ENCODE measurements at places on chromosomes 4 and X.

DNA sequence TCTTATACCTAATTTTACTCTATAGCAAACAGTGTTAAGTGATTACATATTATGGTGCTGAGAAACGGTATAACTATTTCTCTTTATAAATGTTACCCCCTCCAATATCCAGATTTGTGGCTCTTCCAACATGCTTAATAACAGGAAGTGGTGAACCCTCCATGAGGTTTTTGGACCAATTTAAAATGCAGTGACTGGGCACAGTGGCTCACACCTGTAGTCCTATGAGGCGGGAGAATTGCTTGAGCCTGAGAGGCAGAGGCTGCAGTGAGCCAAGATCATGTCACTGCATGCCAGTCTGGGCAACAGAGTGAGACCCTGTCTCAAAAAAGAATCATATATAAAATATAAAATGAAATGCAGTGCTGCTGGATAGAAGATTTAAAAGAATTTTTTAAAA is 137.3 kb downstream of the MGST2 start:
- DNase-seq: no peak

DNA sequence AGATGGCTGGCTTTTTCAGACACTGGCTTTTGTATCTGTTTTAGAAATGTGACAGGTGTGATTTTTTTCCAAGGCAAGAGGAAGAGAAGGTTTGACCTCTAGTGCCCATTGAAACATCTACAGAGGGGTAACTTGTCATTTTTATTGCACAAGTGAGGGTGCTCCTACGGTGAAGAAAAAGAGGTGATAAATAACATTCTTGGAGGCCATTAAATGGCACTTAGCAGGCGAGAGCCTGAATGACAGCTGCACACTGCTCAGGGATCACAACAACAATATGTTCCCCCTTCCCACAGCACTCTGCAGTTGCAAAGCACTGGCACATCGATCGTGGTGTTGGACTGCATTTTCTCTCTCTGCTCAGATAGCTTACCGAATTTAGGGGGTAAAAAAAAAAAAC is 22.9 kb downstream of the FAM184B start:
- no peak for DNase-seq

DNA sequence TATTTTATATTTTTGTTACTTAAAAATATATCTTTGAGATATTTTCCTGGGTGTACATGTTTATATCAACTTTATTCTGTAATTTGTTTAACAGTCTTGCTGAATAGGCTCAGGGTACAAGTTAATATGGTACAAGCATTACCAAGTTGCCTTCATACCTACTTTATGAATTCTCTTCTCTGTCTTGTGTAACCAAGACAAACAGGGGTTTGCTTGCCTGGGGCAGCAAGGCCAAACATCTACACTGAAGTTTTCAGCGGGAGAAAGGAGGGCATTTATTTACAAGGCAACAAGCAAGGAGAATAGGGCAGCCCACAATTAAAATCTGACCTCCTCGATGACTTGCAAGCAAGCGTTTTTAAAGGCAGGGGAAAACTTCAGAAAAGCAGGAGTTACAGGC is 24.2 kb downstream of the PPP4R3C start:
- DNase-seq: no peak

DNA sequence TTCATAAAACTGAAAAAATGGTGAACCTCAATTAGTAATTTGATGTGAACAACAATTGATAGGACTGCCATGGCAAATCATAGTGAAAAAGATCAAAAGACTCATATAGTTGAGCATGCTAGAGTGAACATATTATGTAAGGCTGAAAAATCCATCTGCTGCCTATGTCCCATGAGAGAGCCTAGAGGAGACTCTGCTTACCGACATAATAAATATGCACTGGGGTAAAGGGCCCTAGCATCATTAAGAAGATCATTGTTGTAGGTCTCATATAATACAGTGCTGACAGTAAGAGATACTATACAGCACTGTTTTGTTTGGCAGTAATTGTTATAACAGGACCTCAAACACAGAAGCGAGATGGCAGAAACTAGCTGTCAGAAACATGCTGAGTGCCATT is 229.0 kb downstream of the PABPC4L start:
- DNase-seq: no peak

DNA sequence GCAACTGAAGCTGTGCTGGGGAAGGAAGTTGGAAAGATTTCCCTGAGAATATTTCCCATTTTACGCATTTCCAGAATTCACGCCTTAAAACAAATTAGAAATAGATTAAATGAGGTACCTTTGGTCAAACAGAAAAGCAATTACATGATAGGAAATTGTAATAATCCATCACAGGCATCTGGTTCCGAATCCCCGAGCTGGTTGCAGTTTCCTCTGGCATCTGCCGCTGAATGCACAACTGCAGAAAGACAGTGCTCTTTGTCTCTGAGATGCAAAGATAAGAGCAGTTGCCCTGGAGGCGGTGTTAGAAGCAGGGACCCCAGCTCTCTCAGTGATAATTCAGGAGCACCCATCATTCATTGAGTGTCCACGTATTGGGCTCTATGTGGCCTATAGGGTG is 224.4 kb downstream of the LDB2 start:
- no peak for DNase-seq

DNA sequence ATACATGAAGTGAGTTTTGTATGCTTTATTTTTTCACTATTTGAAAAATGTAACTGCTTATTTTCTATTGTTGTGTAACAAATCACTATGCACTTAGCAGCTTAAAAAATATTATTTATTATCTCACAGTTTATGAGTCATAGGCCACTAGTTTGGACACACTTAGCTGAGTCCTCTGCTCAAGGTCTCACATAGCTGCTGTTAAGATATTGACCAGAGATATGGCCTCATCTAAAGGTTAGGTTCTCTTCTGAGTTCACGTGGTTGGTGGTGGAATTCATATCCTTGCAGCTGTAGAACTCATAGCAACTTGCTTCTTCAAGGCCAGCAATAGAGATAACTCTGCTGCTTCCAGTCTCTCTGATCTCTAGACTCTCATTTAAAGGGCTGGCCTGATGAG is 534.4 kb downstream of the SPRY1 start:
- DNase-seq: no peak

- no peak for DNase-seq
These were observed 1473.4 kb upstream of the TENM3 start for GRCh38 chr4:180769791-180770190.

DNA sequence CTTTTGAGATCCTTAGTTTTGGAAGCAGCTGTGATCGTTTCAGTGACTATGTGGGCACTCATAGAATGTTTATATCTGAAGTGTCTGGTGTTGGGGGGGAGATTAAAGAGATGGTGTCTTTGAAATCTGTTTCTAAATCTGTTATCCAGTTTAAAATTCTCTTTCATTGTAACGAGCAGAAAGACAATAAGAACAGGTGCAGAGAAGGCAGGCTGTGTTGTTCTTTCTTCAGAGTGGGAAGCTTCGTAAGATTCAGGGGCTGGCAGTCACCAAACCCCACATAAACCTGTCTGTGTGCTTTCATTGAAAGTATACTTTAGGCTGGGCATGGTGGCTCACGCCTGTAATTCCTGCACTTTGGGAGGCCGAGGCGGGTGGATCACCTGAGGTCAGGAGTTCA is 16.3 kb upstream of the DHRSX start:
- no peak for DNase-seq
